ENCODE measurements at places on chromosomes 7 and 10.

GRCh38 chr7:18530224-18531179, 35.0 kb downstream of the HDAC9 start:
- DNase-seq: no peak

GRCh38 chr7:55187701-55188491, 169.1 kb downstream of the EGFR start:
- DNase-seq: no peak

- peak; percentile 45 for DNase-seq
Observed at GRCh38 chr7:142669074-142669654, 80.1 kb upstream of the PRSS1 start.

GRCh38 chr10:24989867-24990266, 26.1 kb downstream of the ENKUR start:
- DNase-seq: no peak

GRCh38 chr10:33419311-33419710, 84.8 kb upstream of the NRP1 start:
- DNase-seq: no peak
